Activated CD8-positive, alpha-beta memory T cell treated with anti-CD3 and anti-CD28 coated beads for 48 hours (primary cell): ENCODE measurements at places on chromosomes 1 and 21.

DNA sequence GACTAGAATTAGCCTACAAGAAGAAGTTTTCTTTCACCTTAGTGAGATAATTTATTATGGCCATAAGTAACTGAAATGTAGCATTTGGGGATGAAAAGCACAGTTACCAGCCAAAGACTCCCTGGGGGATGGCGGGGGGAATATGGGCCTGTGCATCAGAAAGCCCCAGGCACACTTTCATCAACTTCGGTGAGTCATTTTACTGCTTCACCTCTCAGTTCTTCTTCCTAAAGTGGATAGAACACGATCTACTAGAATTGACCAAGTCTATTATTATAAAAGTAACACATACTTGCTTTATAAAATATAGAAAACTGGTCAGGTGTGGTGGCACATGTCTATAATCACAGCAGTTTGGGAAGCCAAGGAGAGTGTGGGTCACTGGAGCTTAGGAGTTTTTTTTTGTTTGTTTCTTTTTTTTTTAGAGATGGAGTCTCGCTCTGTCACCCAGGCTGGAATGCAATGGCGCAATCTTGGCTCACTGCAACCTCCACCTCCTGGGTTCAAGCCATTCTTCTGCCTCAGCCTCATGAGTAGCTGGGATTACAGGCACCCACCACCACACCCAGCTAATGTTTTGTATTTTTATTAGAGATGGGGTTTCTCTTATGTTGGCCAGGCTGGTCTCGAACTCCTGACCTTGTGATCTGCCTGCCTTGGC lies 141.8 kb downstream of the ZZZ3 start:
- DNase-seq, result no peak

GRCh38 chr1:18936814-18937481 lies 19.5 kb downstream of the IFFO2 start:
- DNase-seq, result no peak

DNA sequence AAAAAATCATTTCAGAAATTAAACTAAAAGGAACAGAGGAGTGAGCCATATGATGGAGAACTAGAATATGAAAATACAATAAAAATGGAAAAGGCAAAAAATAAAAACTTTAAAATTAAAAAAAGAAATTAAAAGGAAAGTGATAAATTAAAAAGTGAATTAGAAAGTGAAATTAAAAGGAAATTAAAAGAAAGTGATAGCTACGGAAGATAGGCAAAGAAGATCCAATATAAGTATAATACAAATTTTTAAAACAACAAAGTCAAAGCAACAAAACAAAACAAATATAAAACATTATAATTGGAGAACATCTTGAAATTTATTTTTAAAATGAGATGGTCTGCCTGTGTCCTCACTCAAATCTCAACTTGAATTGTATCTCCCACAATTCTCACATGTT lies 165.8 kb downstream of the GPATCH2 start:
- no peak for DNase-seq

- no peak for DNase-seq
Measured at GRCh38 chr1:192527111-192527795, 48.3 kb upstream of the RGS1 start.

GRCh38 chr1:159921251-159921650 lies 4.1 kb downstream of the TAGLN2 start:
- no peak for DNase-seq

DNA sequence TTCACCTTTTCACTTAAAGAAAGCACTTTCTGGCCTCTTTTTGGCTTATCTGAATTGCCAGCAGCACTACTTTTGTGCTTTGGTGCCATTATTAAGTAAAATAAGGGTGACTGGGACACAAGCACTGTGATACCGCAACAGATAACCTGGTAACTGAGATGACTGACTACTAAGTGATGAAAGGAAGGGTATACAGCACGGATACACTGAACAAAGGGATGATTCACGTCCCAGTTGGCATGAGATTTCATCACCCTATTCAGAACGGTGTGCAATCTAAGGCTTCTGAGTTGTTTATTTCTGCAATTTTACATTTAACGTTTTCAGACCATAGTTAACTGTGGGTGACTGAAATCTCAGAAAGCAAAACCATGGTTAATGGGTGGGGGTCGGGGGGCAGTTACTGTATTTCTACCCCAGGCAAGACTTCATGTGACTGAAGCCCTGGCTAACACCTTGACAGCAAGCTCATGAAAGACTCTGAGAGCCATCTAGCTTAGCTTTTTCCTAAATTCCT lies 102.8 kb downstream of the CLIC6 start:
- DNase-seq, result no peak

GRCh38 chr1:15403962-15404580 lies 5.6 kb upstream of the EFHD2 start:
- no peak for DNase-seq

- no peak for DNase-seq
Measured at GRCh38 chr1:235408503-235408960, 41.3 kb downstream of the TBCE start.

DNA sequence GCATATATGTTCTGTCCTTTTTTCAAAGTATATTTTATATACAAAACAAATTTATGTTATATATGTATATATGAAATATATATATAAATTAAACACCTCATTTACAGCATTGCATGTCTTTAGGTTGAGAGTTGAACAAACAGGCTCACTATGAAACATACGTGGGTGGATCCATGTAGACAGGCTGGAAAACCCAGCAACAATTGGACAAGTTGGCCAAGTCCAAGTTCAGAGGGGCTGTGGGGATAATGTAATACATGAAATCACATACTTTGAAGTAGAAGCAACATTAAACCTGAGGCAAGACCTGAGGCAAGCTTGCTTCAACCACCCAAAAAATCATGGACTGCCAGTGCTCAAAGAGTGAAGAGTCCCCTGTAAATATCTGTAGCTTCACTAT lies 39.7 kb downstream of the KCNJ6 start:
- no peak for DNase-seq

GRCh38 chr1:60888126-60888525 lies 194.2 kb upstream of the NFIA start:
- no peak for DNase-seq

GRCh38 chr1:172605641-172606040 lies 53.3 kb upstream of the FASLG start:
- DNase-seq, result no peak

DNA sequence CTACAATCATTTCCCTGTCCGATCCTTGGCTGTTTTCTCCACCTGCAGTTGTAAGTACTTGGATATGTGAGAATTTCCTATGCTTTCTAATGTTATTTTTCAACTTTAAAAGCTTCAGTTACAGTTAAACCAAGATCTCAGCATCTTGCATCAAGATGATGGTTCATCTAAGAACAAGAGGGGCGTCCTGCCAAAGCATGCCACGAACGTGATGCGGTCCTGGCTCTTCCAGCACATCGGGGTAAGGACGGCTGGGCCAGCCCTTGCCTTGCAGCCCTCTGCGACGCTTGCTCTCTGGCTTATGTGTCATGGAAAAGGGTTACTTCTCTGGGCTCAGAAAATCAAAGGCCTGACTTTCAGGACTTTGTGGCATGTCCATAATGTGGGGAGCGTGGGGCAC lies 46.8 kb downstream of the PKNOX1 start:
- no peak for DNase-seq

- DNase-seq, result no peak
Measured at GRCh38 chr1:85599076-85599491, 18.5 kb downstream of the CCN1 start.
